ENCODE measurements at places on chromosomes 3 and 15.

DNA sequence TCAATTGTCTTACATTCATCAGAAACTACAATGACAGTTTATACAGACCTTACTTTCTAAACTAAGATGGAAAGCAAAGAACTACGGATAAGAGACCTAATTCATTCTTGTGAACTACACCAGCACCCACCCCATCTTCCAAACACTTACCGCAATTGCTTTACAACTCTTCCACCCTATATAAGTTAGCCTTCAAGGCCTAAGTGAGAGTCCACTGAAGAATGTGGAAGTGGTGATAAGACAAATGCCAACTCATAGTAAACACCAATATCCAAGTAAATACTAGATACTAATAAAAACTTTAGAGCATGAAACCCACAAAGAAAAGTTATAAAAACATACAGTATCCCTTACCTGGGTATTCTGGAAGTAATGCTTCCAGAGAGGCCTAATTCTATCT lies 13.6 kb downstream of the ARF4 start:
- no peak for DNase-seq

GRCh38 chr15:63339006-63339766 lies 42.5 kb downstream of the CA12 start:
- DNase-seq = no peak

DNA sequence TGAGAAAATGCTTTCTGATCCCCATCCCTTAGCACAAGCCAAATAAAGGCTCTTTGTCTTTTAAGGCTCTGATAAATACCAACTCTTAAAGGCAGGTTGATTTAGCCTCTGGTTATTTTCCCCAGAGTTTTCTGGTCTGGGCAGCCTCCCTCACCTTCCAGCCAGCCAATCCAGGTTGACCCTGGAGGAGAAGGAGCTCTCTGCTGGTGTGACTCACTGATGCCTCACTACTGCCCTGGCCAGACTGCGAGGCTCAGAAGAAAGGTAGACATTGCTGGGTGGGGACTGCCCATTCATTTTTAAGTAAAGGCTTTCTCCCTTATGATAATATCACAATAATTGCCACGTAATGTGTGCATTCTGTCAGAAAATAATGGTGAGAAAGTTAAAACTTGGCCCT lies 37.1 kb downstream of the SLCO3A1 start:
- DNase-seq = no peak

- no peak for DNase-seq
Observed at GRCh38 chr3:4580346-4581123, 87.4 kb downstream of the ITPR1 start.

GRCh38 chr3:72613871-72614270 lies 234.4 kb downstream of the SHQ1 start:
- no peak for DNase-seq

DNA sequence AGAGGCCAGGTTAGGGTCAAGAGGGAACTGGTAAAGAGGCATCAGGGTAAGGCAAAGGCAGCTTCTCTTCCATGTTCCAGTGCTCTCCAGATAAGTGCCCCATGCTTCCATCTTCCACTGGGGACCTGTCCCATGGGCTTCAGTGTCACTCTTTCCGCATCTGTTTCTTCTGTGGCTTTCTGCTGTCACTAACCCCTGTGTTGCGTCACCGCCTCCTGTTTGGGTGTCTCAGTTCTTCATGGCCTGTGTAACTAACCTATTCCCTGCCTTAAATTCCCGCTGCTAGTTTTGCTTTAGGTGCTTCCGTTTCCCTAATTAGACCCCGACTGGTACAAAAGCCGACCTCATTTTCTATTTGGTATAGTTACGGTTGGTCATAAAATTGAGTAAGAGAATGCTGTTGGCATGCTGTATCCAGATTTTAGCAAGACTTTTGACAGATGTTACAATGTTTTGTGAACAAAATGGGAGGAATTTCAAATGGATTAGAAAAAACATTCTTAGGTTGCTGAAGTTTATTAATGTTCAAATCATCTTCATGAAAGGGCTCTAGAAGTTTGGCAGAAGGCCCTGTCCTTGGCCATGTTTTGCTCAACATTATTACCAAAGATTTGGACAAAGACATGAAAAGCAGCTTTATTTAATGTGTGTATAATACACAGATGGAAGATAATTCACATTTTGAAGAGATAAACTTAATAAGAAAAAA lies 245.3 kb downstream of the BBX start:
- DNase-seq = no peak

GRCh38 chr3:69855436-69856162 lies 116.3 kb downstream of the MITF start:
- DNase-seq = no peak

GRCh38 chr15:27401471-27401870 lies 430.5 kb downstream of the GABRG3 start:
- DNase-seq = no peak

GRCh38 chr3:103847081-103848062 lies 1412.6 kb downstream of the ZPLD1 start:
- no peak for DNase-seq

Data from amniotic stem cell (primary cell).